ENCODE measurements at places on chromosomes 2 and 18. TPM values are rescaled to one million over a fixed set of nuclear protein-coding genes. Genes with fewer than 3 reads are reported as not detected.

MAPK4 gene
- total RNA-seq, result not detected

DNA sequence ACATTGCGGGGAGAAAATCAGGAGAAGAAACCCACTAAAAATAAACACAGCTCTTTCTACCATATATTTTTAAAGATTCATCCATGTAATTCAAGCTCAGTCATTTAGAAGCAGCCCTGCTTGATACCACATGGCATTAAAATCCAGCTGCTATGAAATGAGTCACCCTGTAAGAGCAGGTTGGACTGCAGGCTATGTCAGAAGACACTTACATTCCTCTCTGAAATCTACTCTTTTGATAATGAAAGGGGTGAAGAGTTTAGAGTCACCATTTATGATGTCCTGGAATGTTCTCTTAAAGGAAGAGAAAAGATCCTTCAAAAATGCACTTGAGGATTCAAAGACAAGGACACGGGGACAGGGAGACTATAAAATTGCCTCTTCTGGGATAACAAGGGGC is 100.6 kb upstream of the APCDD1 start:
- peak; percentile 72 for DNase-seq

DNA sequence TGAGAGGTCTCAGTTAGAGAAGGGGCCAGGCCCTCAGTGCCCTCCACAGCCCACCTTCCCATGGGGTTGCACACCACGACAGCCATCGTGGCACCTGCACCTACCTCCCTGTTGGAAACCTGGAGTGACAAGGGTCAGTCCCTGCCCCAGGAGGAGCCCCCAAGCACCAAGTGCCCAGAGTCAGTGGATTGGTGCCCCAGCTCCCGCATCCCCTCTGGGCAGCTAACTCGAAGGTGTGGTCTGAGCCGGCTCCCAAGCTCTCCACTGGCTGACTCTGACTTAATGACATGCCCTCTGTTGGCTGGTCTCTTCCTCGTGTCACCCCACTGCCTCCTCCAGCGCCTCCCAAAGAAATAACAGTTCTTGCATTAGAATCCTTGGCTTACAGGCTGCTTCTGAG is 116.4 kb downstream of the NDUFA10 start:
- DNase-seq, result no peak

DNA sequence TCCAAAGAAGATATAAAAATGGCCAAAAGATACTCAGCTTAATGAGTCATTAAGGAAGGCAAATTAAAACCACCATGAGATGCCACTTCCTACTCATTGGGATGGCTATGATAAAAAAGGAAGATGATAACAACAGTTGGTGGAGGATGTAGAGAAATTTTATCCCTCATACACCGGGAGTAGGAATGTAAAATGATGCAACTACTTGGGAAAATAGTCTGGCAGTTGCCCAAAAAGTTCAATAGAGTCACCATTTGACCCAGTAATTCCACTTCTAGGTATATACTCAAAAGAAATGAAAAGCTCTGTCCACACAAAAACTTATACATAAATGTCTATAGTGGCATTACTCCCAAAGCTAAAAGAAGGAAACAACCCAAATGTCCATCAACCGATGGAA is 10.1 kb upstream of the SULT1C2 start:
- DNase-seq, result peak; percentile 26

SLC19A3 gene
- not detected for total RNA-seq

DNA sequence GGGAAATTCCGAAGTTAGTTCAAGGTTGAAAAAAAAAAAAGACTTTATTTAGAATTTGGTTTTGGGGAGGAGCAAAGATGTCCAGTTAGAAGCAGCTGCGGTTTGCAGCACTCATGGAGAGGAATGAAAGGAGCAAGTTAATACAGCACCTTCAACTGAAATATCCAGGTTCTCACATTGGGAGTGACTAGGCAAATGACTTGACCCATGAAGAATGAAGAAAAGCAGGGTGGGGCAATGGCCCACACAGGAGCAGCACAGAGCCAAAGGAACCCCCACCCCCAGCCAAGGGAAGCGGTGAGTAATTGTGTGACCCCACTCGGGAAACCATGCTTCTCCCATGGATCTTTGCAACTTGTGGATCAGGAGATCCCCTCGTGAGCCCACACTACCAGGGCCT is 32.8 kb downstream of the ZNF892 start:
- peak; percentile 40 for DNase-seq

DNA sequence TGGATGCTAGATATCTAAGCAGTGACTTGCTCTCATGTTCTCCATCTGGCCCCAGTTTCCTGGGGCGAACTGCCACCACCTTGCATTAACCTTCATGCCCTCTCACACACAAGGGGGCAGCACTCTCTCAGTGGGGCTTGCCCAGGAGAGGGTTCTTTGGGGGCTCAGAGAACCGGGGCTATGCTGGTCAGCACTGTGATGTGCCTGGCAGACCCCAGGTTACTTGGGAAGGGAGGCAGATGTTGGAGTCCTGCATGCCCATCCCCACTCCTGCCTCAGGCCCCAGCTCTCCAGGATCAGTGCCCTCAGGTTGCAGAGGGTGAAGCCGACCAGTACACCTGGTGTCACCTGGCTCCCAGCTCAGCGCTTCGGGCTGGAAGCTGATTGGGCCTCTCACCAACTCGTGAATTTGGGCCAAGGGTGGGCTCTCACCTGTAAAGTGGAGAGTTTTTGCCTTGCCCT is 396.2 kb upstream of the HS6ST1 start:
- DNase-seq, result no peak

- no peak for DNase-seq
These were observed 19.1 kb downstream of the CYBRD1 start for GRCh38 chr2:171541202-171541887.

- no peak for DNase-seq
These were observed 180.6 kb upstream of the RBMS1 start for GRCh38 chr2:160674146-160674750.

AGAP1 gene
- total RNA-seq, result 8.7 TPM

DNA sequence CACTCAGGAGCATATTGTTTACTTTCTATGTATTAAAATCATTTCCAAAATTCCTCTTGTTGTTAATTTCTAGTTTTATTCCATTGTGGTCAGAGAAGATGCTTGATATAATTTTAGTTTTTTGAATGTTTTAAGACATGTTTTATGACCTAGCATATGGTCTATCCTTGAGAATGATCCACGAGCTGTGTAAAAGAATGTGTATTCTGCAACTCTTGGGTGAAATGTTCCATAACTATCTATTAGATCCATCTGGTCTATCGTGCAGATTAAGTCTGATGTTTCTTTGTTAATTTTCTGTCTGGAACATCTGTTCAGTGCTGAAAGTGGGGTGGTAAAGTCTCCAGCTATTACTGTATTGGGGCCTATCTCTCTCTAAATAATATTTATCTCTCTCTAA is 83.3 kb upstream of the EPAS1 start:
- no peak for DNase-seq

DNA sequence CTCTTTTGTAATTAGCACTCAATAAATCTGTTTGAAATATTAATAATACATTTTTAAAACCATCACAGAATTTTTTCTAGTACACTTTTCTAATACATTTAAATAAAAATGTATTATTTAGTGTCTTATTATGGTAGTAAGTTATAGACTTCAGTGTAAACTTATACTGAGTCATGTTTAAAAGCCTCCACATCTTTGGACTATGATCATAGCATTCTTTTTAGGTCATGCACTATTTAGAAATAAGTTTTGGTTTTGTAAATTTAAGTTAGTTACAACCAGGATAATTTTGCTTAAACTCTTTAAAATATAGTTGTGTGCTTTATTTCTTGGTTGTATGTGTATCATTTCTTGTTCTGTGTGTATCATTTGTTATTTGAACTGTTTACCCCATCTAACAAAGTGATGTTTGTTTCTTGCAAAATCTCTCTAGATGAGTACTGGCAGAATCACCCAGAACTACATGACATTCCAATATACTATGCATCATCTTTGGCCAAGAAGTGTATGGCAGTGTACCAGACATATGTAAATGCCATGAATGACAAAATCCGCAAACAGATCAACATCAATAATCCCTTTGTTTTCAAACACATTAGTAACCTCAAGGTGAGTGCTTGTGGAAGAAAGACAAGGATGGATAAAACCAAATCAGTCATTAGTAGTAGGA is 16.7 kb downstream of the CPSF3 start:
- DNase-seq, result no peak

FOXD4L1 gene
- 0.07 TPM for total RNA-seq

- DNase-seq, result peak; percentile 53
These were observed 1.4 kb downstream of the TRIB2 start for GRCh38 chr2:12718015-12718671.

AKAIN1 gene
- not detected for total RNA-seq

DNA sequence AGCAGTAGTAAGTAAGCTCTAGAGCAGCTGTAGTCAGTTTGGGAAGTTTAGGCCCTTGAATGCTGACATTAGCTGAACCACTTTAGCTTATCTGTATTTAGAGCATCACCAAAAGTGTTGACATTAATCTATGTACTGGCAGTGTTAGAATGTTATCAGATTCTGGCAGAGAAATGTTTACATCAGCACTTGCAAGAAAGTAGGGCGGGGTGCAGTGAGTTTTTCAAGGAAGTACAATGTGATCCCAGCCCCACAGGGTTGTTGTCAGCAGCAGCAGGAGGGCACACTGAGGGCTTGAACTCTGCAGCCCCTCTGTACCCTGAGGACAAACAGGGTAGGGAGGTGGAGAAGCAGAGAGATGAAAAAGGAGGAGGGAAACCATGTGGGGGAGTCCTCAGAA is 35.5 kb upstream of the RMP24 start:
- no peak for DNase-seq

- no peak for DNase-seq
These were observed 828.0 kb upstream of the CDH2 start for GRCh38 chr18:29004921-29005320.

- no peak for DNase-seq
These were observed 287.6 kb downstream of the PHLPP1 start for GRCh38 chr18:63002803-63003445.

DNA sequence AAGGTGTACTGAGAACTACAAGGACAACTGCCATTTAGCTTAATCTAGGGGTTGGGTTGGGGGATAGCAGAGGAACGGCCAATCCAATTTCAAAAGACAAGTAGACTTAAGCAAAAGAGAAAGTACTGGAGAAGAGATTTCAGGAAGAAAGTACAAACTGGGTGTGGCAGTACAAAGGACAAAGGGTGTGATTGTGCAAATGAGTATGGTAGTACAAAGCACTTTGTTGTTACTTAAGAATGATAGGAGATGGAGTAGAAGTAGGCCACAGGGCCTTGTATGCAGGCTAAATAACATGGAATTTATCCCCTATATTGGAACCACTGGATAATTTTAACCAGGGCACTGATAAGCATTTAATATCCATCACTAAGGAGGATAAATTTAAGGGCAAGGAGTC is 4.7 kb upstream of the ORC2 start:
- no peak for DNase-seq

GRCh38 chr18:51686590-51686989 is 489.1 kb upstream of the MEX3C start:
- DNase-seq, result no peak

SKOR2 gene
- not detected for total RNA-seq

ASPRV1 gene
- 0.15 TPM for total RNA-seq

DNA sequence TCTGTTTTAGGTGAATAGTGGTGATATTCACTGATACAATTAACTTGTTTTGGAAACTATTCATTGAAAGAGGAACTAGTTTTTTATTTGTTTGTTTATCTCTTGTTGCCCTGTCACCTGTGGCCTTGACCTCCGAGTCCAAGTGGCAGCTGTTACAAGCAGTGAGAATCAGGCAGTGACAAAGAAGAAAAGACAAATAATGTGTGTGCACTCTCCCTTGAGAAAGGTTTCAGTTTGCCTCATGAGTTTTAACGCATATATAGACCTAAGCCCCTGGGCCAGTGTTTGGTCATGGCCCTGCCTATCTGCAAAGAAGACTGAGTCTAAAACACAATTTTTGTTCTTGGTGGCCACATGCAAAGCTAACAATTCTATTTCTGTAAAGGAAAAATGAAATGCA is 15.3 kb downstream of the KYNU start:
- no peak for DNase-seq

DNA sequence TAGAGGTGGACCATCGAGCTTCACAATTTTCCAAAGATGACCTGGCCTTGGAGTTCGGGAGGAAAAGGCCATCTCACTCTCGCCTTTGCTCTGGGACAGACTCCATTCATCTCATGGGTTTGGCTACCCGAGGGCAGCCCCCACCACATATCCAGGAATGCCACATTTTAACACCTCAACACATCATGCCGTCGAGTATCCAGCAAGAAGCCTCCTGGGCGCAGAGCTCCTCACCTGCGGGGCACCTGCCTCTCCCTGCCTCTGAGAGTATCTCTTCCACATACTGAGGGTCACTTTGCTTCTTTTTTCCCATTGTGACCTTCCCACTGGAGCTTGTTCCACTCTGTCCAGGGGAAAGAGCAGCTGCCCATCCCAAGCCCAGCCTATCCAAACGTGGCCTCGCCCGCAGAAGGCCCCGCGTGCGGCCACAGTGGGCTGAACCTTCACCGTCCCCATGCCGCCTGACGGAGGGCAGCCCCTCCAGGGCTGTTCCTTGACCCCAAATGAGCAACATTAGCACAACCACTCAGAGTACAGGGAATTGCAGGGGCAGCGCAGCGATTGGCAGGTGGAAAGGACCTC is 5.5 kb upstream of the LIMS2 start:
- DNase-seq, result no peak

TMEM163 gene
- not detected for total RNA-seq

CD28 gene
- not detected for total RNA-seq

DNA sequence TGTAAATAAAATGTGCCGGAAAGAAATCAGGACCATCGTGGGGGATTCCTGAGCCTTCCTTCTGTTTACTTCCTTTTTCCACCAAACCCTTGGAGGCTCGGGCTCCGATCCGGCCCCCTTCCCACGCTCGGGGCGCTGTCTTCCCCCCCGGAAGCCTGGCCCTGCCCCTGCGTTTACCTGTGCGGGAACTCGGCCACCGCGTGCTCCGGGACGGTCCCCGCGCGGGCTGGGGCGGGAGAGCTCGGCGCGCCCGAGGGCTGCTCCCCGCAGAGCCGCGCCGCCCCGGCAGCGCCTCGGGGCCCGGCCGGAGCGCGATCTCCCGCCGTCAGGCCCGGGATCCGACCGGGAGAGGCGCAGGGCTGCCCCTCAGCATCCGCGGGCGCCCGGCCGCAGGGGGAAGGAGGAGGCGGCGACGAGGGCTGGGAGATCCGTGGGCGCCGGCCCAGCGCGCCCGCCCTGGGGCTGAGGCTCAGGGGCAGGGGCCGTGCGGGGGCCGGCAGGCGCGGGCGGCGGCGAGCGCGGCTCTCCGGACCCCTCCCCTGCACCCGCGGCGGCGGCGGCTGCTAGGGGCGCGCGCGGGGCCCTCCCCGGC is 435 bp downstream of the ADCY3 start:
- DNase-seq, result peak; percentile 11

HOXD12 gene
- 0.12 TPM for total RNA-seq

PIGN gene
- total RNA-seq, result 39.5 TPM
